ENCODE measurements at places on chromosomes 6 and 20. TPM values are rescaled to one million over a fixed set of nuclear protein-coding genes. Genes with fewer than 3 reads are reported as not detected.

Gene FRK
- total RNA-seq, result 0.44 TPM

Gene HAO1
- total RNA-seq, result not detected

Gene PNPLA1
- total RNA-seq, result 0.14 TPM

Gene HTR1B
- total RNA-seq, result 0.66 TPM

Gene PDSS2
- total RNA-seq, result 6.1 TPM

Gene HLA-DOB
- not detected for total RNA-seq

Gene OPRM1
- not detected for total RNA-seq

Gene SLC17A3
- total RNA-seq, result not detected

Gene TOX2
- 10.5 TPM for total RNA-seq

Gene POLR1C
- total RNA-seq, result 30.9 TPM

Gene PRIM2
- 61.8 TPM for total RNA-seq

Gene TFAP2A
- 0.22 TPM for total RNA-seq

Gene PET117
- 10.1 TPM for total RNA-seq

Gene POM121L2
- not detected for total RNA-seq

Gene PHF1
- 35.2 TPM for total RNA-seq

Gene NT5DC1
- 6.7 TPM for total RNA-seq

Gene GPLD1
- 0.14 TPM for total RNA-seq

Gene NR2E1
- total RNA-seq, result not detected

Gene APOM
- 0.72 TPM for total RNA-seq

Gene OTOR
- not detected for total RNA-seq

Gene COL21A1
- total RNA-seq, result 0.14 TPM

Gene CPXM1
- total RNA-seq, result 0.72 TPM

Gene SLC4A11
- 2.2 TPM for total RNA-seq

Gene CALHM5
- total RNA-seq, result 2.2 TPM

Gene NKAPL
- 1.5 TPM for total RNA-seq

Gene TCF21
- 10.3 TPM for total RNA-seq

Gene COL19A1
- total RNA-seq, result 1.9 TPM

Gene PROKR2
- total RNA-seq, result not detected

Gene ACSS1
- total RNA-seq, result 0.72 TPM

Gene ATP9A
- 25.4 TPM for total RNA-seq

Gene PSMA7
- total RNA-seq, result 346 TPM

Gene PDYN
- total RNA-seq, result not detected

Gene TRIM31
- not detected for total RNA-seq

Gene TSBP1
- not detected for total RNA-seq

Gene EYA2
- total RNA-seq, result 0.57 TPM

Gene MAS1
- total RNA-seq, result not detected

Gene SNAP91
- total RNA-seq, result not detected

Gene FKBP5
- 1.3 TPM for total RNA-seq

Data from placental pericyte (primary cell).